ENCODE measurements at places on chromosomes 7 and 10. TPM values are rescaled to one million over a fixed set of nuclear protein-coding genes. Genes with fewer than 3 reads are reported as not detected.

HEPACAM2 gene
- total RNA-seq, result not detected

NYAP1 gene
- total RNA-seq, result 0.89 TPM

- H3K4me1 ChIP-seq, result peaks cover 4% of the 10 kb centered on the region
- H3K27ac ChIP-seq, result no peak overlapping the region
- DNase-seq, result no peak
- H3K27me3 ChIP-seq, result no peaks in the 10 kb centered on the region
These were observed 43.8 kb upstream of the PRKG1 start for GRCh38 chr10:51030480-51030879.

FRAT2 gene
- 8.0 TPM for total RNA-seq

DNA sequence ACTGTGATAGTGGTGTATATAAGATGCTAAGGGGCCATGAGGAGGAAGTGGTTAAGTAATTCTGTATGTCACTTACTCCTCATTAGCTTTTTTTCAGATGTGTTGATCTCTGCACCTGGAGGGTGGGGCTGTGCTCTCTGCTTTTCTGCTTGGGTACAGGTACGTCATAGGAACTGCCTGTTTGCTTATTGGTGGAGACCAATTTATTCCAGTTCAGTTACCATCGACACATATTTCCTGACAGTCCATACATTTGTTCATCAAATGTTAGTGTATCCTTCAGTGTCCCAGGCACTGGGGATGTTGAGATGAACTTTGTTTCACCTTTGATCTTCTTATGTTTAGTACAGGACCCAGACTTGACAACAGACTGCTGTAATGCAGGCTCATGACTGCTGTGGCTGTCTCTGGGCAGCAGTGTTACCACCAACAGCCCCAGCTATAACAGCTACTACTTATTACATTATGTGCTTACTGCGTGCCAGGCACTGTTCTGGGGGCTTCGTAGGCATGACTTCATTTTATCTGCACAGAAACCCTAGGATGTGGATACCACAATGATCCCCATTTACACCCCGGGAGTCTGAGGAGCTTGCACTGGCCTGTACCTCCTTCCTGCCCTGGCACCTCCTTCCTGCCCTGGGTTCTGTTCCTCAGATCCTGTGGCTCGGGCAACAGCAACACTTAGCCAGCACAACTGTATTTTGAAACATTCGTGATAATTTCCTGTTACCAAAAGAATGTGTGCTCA, 87.4 kb downstream of the BUB3 start:
- DNase-seq, result no peak
- H3K36me3 ChIP-seq, result no peaks in the 10 kb centered on the region
- no peaks in the 10 kb centered on the region for H3K27me3 ChIP-seq
- no peak overlapping the region for H3K4me3 ChIP-seq

DNA sequence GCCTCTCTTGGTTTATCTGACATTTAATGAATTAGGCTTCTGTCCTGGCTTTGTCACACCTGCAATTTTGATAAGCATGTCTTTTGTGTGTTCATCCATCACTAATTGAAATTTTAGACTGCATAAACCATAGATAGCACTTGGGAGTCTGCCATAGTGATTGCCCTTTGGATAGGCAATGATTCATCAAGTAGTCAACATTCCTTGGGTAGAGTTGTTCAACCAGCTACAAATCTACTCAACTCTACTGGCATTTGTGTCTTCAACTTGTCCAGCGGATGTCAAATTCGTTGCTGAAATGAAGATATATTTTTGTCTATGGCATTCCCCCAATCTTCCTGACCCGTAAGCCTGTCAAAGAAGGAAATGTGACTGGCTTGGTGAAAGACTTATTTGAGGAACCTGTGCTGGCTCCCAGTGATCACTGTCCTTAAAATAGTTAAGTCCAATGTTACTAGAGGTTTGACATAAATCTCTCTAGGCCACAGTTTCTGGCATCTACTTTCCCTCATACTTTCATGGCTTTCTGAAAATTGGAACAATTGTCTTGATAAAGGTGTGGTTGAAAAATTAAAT, 33.7 kb upstream of the CREB5 start:
- DNase-seq, result no peak
- peaks cover 10% of the 10 kb centered on the region for H3K27me3 ChIP-seq
- peaks cover 1% of the 10 kb centered on the region for H3K4me1 ChIP-seq

DNA sequence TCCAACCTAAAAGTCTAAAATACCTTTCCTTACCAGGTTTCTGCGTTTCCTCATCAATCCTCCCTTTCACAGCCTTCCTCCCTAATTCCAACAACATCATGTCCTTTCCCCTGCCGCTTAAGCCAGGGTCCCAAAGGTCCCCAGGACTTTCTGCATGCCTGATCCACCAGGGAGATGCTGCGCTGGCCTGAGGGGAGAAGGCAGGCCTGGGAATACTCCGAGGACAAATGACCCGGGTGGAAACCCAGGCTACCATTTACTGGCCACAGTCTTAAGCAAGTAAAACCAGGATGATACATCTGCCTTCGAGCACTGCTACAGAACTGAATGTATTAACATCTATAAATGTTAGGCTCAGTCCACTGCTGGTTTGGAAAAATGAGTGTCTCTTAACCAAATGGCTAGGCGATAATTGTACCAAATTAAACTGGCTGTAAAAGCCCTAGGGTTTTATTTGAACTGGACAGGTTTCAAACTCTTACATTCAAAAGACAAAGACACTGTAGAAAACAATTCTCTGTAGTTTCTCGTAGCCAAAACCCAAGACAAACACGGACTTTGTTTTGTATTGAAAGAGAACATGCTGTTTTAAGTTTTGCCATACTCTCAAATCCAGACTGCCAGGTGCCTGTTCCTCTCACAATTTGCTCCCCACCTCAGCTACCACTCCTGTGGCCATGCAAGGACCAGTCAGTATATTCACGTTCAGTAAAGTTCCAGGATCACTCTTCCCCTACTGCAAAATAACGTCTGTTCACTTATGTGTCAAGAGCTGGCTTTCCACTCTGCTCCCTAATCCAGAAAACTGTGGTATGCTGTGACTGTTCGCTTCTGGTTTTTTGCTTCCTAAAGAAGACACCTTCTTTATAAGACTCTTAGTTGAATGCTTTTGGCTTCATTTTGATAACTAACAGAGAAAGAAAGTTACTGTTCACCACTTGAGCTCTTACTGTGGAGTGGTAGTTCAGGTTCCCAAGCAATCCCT, 145.7 kb downstream of the RNF216 start:
- peak overlapping the region; percentile 98 for H3K27ac ChIP-seq
- H3K36me3 ChIP-seq, result peaks cover 13% of the 10 kb centered on the region
- H3K4me3 ChIP-seq, result peak overlapping the region; percentile 63
- H3K4me1 ChIP-seq, result peaks cover 71% of the 10 kb centered on the region
- H3K27me3 ChIP-seq, result no peaks in the 10 kb centered on the region

DNA sequence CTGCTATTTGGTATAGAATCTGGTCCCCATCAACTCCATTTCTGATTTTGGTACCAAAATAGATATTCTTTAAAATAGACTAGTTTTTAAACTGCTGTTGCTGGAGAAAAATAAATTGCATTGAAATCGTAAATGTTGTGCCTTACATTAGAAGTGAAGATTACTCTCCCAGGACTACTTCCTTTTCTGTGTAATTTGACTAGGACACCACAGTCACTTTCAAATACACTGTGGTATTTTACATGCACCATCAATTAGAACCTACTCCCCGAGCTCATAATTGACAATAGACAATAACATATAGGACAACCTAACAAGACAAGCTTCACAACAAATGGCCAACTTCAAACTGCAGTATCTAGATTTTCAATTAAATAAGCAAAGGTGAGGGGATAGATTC, 211.5 kb downstream of the DGKB start:
- H3K4me3 ChIP-seq, result no peak overlapping the region
- peaks cover 14% of the 10 kb centered on the region for H3K4me1 ChIP-seq
- H3K36me3 ChIP-seq, result no peaks in the 10 kb centered on the region
- DNase-seq, result no peak
- H3K27me3 ChIP-seq, result peaks cover 4% of the 10 kb centered on the region

DNAJB9 gene
- total RNA-seq, result 23.3 TPM

PNLIPRP2 gene
- total RNA-seq, result not detected

DNA sequence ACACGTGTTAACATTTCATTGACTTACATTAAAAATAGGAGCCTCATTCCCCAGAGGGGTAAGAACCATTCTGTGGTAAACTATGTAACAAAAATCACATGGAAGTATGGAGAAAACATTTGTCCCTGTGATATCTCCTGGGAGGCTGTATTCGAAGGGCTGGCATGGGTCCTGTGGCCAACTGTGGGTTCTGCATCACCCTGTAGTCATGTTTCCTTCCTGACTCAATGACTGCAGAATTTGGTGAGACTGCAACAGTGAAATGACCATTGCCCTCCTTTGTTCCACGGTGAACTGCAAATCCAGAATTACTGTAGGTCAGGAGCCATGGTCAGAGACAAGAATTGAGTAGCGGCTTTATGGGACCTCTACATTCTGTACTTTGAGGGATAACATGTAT, 3.6 kb upstream of the ZEB1 start:
- H3K4me3 ChIP-seq, result no peak overlapping the region
- no peak for DNase-seq
- H3K36me3 ChIP-seq, result no peaks in the 10 kb centered on the region
- H3K4me1 ChIP-seq, result peaks cover 10% of the 10 kb centered on the region
- H3K27ac ChIP-seq, result no peak overlapping the region

ANKRD2 gene
- total RNA-seq, result not detected

- no peaks in the 10 kb centered on the region for H3K36me3 ChIP-seq
- DNase-seq, result no peak
- peaks cover 53% of the 10 kb centered on the region for H3K4me1 ChIP-seq
- H3K27me3 ChIP-seq, result no peaks in the 10 kb centered on the region
- H3K27ac ChIP-seq, result peak overlapping the region; percentile 83
These were observed 4.5 kb downstream of the CPA2 start for GRCh38 chr7:130270947-130271800.

ADIRF gene
- total RNA-seq, result not detected

DNA sequence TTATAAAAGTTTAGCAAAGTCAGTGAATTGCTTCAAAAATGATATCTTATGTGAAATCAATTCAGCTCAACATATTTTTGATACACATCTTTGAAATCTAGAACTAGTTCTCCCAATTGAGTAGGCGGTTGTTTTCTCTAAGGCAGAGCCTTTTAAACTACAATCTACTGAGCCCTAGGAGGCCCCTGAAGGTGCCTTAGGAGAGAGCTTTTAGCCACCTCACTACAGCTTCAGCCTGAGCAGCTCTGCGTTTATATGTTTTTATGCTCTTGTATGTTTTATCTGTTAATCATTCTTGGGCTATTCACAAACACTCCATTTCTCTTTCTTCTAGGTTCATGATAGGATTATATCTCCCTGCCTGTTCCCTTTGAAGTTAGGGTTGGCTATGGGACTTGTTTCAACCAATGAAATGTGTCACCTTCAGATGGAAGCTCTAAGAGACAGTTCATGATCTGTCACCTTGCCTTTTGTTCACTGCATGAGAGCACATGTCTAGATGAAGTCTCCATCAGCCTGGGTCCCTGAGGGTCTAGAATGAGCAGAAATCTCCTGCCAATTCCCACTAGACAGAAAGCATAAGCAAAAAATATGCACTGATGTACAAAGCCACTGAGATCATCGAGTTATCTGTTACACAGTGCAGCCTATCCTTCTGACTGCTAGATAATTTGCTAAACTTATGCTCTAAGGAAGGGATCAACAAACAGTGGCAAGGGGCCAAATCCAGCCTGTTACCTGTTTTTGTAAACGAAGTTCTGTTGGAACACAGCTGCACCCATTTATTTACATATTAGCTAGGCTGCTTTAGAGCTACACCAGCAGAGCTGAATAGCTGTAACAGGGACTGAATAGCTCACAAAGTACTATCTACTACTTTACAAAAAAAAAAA, 128.5 kb upstream of the CDK1 start:
- H3K27me3 ChIP-seq, result no peaks in the 10 kb centered on the region
- DNase-seq, result no peak
- no peak overlapping the region for H3K4me3 ChIP-seq

GRCh38 chr7:117875566-117875965, 2.3 kb upstream of the CTTNBP2 start:
- H3K36me3 ChIP-seq, result no peaks in the 10 kb centered on the region
- no peak overlapping the region for H3K27ac ChIP-seq
- DNase-seq, result no peak
- peaks cover 22% of the 10 kb centered on the region for H3K4me1 ChIP-seq

GRCh38 chr7:69599955-69600709, 1.9 kb downstream of the AUTS2 start:
- no peaks in the 10 kb centered on the region for H3K36me3 ChIP-seq
- no peak for DNase-seq
- H3K27me3 ChIP-seq, result peaks cover 6% of the 10 kb centered on the region
- no peak overlapping the region for H3K4me3 ChIP-seq

- DNase-seq, result no peak
- H3K4me3 ChIP-seq, result no peak overlapping the region
- H3K4me1 ChIP-seq, result no peaks in the 10 kb centered on the region
- H3K27me3 ChIP-seq, result no peaks in the 10 kb centered on the region
These were observed 6.9 kb downstream of the TMEM236 start for GRCh38 chr10:17758896-17759295.

DNA sequence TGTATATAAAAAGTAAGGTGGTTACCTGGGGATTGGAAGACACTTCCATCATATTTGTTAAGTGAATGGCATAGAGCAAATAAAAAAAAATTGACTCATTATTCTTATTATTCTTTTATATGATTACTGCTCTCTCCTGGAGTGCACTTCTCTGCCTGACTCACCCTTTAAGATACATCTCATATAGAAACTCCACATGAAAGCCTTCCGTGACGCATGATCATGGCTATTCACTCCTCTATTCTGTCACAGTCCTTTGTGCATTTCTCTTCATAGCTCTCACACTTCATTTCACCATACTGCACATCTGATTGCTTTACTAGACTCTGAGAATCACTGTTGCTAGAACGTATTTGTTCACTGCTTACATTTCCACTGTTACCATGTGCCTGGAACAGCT, 597.3 kb downstream of the CNTNAP2 start:
- no peaks in the 10 kb centered on the region for H3K27me3 ChIP-seq
- H3K27ac ChIP-seq, result no peak overlapping the region
- no peak for DNase-seq
- H3K36me3 ChIP-seq, result no peaks in the 10 kb centered on the region

DNA sequence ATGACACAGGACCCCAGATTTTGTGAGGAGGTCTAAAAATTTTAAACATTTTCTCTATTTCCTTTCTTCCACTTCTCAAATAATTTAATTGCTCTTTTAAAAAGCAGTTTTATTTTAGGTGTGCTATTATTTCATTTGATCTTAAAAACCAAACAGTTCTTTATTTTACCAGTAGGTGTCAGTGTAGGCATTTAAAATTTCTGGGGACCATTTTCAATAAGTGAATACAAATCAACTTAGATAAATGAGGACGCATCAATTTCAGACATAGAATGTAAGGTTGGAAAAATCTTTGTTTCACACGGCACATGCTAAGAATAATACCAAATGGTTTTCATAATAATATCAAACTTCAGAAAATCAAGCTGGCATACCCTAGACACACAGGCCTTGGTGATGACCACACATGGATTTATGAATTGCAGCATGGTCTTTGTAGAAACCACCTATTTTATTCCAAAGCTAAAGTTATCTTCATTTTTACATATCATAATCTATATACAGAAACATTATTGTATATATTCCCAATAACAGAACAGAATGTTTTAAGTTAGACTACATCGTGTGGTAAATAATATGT, 127.6 kb upstream of the SLC26A5 start:
- peaks cover 7% of the 10 kb centered on the region for H3K27me3 ChIP-seq
- H3K4me3 ChIP-seq, result no peak overlapping the region
- no peak overlapping the region for H3K27ac ChIP-seq
- no peaks in the 10 kb centered on the region for H3K36me3 ChIP-seq

- peaks cover 9% of the 10 kb centered on the region for H3K36me3 ChIP-seq
- H3K4me1 ChIP-seq, result peaks cover 4% of the 10 kb centered on the region
These were observed 78.5 kb downstream of the SHH start for GRCh38 chr7:155733582-155734444.

GRCh38 chr7:28076423-28077200, 104.0 kb downstream of the JAZF1 start:
- no peaks in the 10 kb centered on the region for H3K36me3 ChIP-seq
- H3K4me1 ChIP-seq, result peaks cover 50% of the 10 kb centered on the region
- no peaks in the 10 kb centered on the region for H3K27me3 ChIP-seq
- peak overlapping the region; percentile 65 for H3K27ac ChIP-seq

NPFFR1 gene
- total RNA-seq, result not detected

SLC25A13 gene
- total RNA-seq, result 29.3 TPM
